ENCODE measurements at places on chromosomes 6 and 20.

GRCh38 chr6:21227486-21227885 is 366.1 kb upstream of the SOX4 start:
- DNase-seq = no peak

DNA sequence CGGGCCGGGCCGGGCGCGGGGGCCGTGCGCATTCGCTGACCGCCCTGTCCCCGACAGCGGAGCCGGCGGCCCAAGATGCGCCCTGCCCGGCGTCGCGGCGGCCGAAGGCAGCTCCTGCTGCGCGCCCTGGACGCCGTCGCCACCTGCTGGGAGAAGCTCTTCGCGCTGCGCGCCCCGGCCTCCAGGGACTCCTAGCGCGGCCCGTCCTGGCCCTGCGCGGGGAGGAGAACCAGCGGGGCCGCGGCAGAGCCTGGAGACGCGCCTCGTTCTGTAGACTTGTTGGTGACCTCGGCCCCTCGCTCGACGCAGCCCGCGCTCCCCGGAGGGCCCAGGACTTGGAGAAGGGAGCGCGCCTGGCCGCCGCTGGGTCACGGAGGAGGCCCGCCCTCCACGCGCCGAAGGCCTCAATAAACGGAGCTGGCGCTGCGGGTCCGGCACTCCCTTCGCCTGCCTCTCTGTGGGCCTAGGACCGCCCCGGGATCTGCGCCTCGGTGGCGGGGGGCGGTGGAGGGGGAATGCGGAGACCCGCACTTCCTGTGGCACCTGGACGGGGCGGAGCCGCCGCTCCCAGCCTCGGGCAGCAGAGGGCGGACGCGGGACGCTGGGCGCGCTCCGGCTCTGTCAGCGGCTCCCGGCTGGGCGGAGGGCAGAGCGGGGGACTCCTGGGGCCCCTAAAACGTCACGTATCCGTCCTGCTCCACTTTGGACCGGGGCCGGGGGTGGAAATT is 2.7 kb downstream of the C20orf204 start:
- DNase-seq = peak; percentile 63

- no peak for DNase-seq
Measured at GRCh38 chr6:51090343-51090742, 271.7 kb downstream of the TFAP2B start.

DNA sequence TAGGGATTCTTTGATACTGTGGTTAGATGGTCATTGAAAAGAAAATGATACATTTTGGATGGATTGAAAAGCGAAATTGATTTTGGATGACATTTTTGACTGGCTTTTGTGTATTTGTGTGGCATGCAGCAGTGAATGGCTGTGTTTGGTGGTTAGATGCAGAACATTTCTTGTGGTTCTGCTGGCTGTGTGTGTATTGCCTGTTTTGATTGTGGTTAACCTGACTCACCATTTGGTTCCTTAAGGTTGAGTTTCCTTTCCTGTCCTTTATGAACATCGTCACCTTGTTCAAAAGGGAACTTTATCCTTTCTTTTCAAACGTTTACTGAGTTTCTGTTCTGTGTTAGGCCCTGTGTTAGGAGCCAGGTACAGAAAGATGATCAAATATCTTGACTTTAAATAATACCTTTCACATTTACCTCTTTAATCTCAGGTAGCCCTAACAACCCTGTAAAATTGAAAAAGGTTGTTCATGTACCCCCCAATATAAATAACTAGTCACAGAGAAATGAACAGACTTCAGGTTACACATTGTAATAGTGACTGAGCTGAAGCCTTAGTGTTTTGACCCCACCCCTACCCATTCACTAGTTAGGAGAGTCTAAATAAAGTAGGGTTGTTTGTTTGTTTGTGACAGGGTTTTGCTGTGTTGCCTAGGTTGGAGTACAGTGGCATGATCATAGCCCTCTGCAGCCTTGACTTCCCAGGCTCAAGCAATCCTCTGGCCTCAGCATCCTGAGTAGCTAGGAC is 23.8 kb downstream of the ANKS1A start:
- DNase-seq = no peak

- DNase-seq = no peak
Measured at GRCh38 chr20:18176318-18176785, 38.7 kb downstream of the KAT14 start.

- DNase-seq = no peak
Measured at GRCh38 chr6:130396722-130397121, 30.9 kb downstream of the TMEM200A start.

GRCh38 chr6:53925891-53926290 is 131.1 kb downstream of the LRRC1 start:
- DNase-seq = no peak

GRCh38 chr6:108580646-108581045 is 19.9 kb downstream of the FOXO3 start:
- no peak for DNase-seq

DNA sequence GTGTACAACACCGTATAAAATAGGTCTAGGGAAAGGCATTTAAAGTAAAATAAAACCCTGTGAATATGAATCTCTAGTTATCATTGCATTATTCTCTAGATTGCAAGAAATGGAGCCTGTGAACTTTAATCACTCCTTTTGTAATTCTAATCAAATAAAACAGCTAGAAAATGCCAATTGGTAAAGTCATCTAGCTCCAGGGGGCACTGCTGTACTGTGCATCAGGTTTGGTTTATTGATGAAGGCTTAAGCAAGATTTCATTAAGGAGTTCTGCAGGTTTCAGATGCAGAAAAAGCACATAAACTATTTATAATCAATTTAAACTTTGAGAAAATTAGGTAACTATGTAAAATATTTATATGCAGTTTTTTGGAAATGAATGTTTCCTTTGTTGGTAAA is 645.0 kb downstream of the PHF3 start:
- DNase-seq = no peak

- DNase-seq = no peak
Measured at GRCh38 chr6:53527249-53527765, 17.6 kb downstream of the GCLC start.

GRCh38 chr6:56575736-56576135 is 67.0 kb downstream of the DST start:
- DNase-seq = no peak

DNA sequence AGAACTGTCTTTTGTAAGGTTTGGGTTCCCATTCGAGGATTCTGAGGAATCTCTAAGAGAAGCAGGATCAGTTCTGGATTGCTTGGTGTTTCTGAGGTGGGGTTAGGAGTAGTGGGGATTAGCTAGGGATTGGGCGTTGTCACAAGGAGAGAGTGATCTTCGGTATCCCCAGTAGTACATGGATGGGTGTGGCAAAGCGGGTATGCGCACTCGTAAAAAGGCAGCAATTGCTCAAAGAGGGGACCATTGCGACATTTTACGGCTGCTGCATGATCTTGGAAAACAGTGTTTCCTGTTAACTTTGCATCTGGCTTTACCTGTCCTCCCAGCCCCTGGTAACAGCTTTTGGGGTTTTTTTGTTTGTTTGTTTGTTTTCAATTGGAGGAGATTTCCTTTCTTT is 9.7 kb upstream of the ZSCAN9 start:
- DNase-seq = no peak

DNA sequence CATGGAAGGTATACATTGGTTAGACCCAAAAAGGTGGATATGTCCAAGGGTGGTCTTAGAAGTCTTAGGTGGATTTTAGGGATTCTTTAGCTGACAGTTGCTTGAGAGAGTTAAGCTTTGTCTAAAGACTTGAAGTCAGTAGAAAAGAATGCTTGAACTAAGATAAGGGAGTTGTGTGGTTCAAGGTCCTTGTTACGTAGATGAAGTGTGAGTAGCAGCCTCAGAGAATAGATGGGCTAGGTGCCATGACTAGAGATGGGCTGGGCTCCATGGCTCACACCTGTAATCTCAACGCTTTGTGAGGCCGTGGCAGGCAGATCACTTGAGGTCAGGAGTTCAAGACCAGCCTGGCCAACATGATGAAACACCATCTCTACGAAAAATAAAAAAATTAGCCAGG is 1.7 kb downstream of the SHLD1 start:
- DNase-seq = no peak

DNA sequence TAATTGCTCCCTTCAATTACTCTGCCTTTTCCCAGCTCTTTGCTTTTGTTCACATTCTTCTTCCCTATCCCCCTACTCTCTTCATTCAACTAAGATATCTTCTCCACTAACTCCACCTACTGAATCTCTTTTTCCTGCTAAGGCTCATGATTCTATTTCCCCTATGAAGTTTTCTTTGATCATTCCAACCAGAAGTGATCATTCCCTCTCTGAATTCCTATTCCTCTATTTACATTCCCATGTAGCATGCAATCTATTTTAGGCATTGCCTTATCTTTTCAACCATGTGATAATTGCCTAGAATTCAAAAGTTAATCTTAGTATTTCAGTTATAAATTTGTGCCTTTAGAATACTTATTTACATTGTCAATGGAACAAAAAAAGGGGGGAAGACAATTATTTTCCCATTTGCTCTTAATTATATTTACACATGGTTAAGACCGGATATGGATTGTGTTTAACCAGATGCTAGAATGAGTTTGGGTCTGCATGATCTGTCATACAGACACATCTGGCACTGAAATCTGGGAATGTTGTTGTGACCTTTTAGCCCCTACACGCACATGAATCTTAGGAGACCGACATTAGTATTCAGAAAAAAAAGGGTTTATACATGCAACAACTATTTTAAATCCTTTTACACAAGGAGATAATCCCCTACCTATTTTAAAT is 20.8 kb downstream of the MOXD1 start:
- no peak for DNase-seq

GRCh38 chr6:55833284-55833683 is 42.1 kb downstream of the BMP5 start:
- DNase-seq = no peak

- no peak for DNase-seq
Measured at GRCh38 chr6:139628270-139628669, 253.8 kb upstream of the CITED2 start.

GRCh38 chr20:1392443-1392692 is 486 bp downstream of the FKBP1A start:
- no peak for DNase-seq

DNA sequence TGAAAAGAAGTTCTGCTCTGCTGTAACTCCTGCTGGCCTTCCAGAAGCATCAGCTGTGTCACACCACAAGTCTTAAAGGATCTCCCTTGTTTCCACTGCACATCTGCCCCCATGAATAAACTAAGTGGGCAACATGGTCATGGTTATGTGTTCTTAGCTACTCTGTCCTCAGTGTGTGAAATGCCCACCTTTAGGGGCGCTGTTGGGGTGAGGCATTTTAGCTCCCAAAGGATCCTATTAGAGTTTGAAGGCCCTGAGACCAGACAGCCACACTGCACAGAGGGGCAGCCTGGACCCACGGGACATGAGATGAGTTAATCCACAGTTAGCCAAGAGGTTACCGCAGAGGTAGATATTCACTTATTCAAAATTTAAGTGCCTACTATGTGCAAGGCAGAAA is 294.3 kb upstream of the QKI start:
- DNase-seq = no peak

DNA sequence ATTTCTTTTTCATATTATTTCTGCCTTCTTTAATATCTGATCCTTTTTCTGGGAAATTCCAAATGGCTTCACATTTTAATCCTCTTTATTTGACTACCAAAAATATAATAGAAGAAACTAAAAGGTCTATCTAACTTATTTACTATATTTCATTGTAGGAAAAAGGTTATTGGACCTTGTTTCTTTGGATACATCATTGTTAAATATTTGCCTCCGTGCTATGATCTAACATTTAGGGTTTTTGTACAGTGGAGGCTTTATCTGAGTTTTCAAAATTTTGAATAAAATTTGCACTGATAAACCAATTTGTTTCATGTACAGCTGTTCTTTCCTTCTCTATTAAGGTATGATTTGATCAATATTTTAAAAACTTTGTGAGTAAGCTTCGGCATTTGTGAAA is 109.5 kb downstream of the MEI4 start:
- DNase-seq = no peak

DNA sequence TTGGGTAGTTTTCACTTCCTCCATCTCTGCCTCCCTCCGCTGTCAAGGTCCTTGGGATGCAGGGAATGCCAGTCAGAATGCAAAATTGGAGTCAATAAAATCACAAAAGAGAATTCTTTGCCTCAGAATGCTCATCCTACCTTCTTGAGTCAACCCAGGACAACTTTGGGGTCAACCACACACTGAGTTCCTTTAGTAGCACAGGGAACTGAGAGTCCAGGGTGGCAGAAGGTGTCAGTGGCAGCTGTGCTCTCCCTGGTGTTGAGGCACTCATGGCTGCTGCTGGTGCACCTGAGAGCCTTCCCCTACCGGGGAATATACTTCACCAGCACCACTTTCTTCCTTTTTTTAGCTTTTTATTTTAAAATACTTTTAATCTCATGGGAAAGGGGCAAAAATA is 829 bp upstream of the NOTCH4 start:
- no peak for DNase-seq

GRCh38 chr20:17838921-17839320 is 129.7 kb downstream of the SNX5 start:
- no peak for DNase-seq

DNA sequence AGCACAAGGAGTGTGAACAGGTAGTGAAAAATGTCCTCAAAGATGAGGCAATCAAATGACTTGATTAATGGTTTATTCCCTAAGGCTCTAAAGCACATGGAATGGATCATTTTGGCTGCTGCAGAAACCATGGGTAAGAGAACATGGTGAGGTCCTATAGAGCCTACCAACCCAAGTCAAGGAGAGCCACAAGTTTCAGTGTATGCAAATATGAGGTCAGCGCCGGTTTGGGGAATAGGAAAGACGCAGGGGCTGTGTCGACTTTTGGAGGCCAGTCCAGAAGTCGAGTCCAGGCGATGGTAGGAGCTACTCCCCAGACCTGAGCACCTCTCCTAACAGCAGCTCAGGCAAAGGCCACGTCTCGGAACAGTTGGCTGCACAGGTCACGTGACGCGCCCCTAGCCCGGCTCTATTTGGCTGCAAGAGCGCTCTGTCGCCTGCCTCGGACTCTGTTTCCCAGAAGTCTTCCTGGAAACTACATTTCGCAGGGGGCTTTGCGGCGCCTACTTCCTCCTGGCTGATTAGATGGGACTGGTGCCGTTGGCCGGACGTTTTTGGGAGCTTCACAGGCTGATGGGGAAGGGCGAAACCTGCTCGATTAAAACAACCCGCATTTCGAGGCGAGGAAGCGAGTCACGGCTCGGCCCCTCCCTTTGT is 74.4 kb upstream of the CHD6 start:
- peak; percentile 65 for DNase-seq

DNA sequence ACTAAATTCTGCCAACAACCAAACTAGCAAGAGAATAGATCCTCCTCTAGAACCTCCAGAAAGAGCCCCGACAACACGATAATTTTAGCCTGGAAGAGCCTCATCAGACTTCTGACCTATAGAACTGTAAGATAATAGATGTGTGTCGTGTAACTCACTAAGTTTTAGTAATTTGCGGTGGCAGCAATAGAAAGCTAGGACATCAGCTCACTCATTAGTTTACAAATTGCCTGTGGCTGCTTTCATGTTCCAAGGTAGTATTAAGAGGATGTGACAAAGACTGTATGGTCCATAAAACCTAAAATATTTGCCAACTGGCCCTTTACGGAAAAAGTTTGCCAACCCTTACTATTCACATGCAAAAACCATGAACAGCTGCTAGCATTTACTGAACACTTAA is 17.3 kb downstream of the CYP24A1 start:
- no peak for DNase-seq

GRCh38 chr20:58352468-58352867 is 36.6 kb upstream of the VAPB start:
- no peak for DNase-seq
